Activated CD4-positive, alpha-beta T cell treated with anti-CD3 and anti-CD28 coated beads for 36 hours (primary cell): ENCODE measurements at places on chromosomes 2 and 18.
A peak's percentile ranks its signal among the peaks of the same experiment; 100 is the strongest.

DNA sequence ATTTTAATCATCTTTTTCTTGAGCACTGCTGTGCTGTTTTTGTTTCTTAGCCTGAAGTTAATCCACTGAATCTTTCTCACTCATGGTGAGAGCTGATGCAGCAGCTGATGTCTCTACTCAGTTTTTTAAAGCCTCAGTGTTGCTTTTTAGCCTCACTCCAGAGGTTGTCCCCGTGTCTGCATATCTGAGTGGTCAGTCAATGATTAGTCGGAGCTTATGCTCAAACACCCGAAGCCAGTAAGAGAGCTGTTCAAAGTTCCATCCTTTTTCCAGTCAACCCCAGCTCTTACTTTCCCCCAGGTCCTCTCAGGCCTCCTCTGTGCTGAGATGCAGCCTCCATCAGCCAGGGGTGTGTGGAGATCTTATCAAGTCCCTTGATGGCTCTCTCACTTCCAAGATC, 81.1 kb downstream of the MBOAT2 start:
- DNase-seq, result no peak

- no peak for DNase-seq
These were observed 583.1 kb downstream of the XIRP2 start for GRCh38 chr2:167471332-167471731.

- no peak for DNase-seq
These were observed 31.6 kb downstream of the EPAS1 start for GRCh38 chr2:46328829-46329228.

GRCh38 chr2:19664646-19665045, 237.1 kb downstream of the TTC32 start:
- DNase-seq, result no peak

DNA sequence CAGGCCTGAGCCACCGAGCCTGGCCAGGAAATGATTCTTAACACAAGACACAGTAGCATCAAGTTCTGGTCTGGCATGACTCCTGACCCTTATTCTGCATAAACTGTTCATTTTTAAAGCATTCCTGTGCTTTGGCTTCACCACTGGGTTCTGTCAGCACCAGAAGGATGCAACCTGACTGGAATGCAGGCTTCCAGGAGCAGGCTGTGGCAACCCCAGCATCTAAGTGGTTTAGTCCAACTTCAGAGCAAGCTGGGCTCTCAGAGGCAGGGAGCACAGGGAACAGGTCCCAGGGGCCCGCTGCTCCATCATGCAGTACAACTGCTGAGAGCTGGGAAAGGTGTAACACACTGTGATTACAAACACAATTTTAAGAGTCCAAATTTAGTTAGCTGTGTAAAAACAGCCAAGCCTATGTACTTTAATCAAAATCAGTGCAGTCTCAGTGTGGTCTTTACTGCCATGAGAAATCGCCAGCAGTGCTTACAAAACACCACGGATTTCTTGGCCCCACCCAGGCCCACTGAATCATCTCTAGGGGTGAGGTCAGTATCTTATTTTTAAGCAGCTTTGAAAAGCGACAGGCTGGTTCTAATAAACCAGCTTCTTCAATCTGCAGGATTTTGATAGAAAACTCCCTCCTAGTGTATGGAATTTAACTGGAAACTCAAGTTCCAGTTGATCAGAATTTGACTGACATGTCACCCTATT, 44.4 kb upstream of the TMEM182 start:
- DNase-seq, result no peak

- peak; percentile 57 for DNase-seq
These were observed 104.6 kb downstream of the RTN4 start for GRCh38 chr2:54945391-54946219.

DNA sequence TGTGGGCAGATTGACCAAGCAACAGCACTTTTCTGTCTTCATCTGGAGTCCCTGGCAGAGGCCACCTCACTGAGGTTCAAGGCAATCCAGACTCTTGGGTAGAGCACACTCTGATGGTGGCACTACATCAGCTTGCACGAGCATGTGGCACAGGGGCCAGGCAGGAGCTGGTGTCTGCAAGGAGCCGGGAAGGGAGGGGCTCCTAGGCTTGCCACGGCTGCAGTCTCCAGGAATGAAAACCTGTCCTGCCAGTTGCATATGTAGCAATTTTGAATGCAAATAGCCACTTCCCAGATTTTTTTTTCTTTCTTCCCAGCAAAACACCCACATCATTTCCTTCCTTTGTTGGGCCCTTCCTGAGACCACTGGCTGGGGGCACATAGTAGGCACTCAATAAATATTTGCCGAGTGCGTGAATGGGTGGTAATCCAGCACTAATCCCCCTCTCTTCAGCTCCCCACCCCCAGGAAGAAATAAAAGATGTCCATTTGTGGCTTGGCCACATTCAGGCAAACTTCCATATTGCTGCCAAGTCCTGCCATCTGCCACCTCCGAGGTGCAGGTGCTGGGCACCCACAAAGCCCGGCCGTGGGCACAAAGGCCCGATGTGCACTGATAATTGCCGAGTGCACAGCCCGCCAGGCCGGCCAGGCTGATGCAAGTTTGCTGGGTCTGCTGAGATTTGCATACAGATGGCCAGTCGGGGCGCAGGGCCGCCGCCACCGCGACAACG, 72.4 kb downstream of the MYCN start:
- DNase-seq, result no peak

DNA sequence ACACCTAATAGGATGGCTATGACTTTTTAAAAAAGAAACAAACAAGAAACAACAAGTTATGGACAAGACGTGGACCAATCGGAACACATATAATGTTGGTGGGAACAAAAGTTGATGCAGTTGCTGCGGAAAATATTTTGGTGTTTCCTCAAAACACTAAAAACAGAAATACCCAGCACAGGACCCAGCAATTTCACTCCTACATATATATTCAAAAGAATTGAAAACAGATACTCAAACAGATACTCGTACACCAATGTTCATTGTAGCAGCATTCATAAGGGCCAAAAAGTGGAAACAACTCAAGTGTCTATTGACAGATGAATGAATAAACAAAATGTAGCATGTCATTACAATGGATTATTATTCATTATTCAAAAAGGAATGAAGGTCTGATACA, 12.1 kb downstream of the CCDC141 start:
- no peak for DNase-seq

DNA sequence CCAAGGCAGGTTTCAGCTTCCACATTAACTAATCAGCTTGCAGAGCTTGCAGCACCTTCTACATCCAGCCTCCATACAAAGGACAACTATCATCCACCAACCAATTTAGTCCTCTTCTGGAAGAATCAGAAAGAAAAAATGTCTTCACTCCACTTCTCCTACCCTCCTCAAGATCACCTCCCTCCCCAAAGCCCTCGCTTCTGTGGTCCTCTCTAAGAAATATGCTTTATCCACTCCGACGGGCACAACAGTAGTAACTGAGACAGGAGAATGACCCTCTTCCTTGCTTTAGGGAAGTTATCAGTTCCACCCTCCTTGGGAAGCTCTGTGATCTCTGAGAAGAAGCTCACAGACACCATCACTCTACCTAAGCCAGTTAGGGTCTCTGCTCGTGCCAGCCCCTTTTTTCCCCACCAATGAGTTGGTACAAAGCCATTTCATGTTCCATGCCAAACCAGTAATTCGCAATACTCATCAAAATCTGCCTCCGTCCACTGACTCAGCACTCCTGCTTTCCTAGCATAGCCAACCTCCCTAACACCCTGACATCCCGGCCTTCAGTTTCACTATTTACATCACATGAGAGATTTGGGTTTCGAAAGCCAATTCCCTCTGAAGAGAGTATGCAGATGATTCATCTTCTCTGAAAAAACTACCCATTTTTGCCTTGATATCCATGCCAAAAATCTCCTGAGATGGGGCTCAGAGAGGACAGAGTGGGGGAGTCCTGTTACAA, 114.1 kb upstream of the PKDCC start:
- DNase-seq, result no peak

- DNase-seq, result no peak
These were observed 29.5 kb downstream of the METTL8 start for GRCh38 chr2:171404261-171404660.

GRCh38 chr2:136242687-136243277, 124.8 kb upstream of the CXCR4 start:
- peak; percentile 64 for DNase-seq

GRCh38 chr2:190996338-190996946, 17.5 kb downstream of the STAT1 start:
- no peak for DNase-seq

GRCh38 chr2:54963476-54963875, 86.8 kb downstream of the RTN4 start:
- DNase-seq, result no peak

GRCh38 chr18:56315363-56315762, 323.0 kb downstream of the TXNL1 start:
- no peak for DNase-seq

GRCh38 chr2:104046466-104046865, 807.4 kb upstream of the POU3F3 start:
- DNase-seq, result no peak

DNA sequence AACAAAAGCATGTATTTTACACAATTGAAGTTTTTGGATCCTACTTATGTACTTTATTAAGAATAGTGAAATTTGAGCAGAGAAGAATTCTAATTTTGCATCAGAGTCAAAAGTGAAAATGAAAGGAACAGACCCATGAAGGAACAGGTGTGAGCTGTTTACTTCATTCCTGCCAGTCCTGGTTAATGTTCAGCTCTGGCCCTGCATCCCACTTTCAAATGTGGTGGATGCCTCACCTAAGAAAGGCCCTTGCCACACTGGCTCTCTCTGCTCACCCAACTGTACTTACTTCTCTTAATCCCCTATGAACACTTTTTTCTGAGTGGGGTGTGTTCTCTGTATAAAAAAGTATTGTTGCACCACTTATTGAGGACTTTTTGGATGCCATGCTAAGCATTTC, 22.2 kb downstream of the FAM110C start:
- no peak for DNase-seq

- no peak for DNase-seq
These were observed 24.3 kb downstream of the METTL8 start for GRCh38 chr2:171409436-171409971.

GRCh38 chr2:210727549-210727948, 171.2 kb downstream of the CPS1 start:
- DNase-seq, result no peak

- no peak for DNase-seq
These were observed 880.2 kb downstream of the TSN start for GRCh38 chr2:122635686-122636085.

DNA sequence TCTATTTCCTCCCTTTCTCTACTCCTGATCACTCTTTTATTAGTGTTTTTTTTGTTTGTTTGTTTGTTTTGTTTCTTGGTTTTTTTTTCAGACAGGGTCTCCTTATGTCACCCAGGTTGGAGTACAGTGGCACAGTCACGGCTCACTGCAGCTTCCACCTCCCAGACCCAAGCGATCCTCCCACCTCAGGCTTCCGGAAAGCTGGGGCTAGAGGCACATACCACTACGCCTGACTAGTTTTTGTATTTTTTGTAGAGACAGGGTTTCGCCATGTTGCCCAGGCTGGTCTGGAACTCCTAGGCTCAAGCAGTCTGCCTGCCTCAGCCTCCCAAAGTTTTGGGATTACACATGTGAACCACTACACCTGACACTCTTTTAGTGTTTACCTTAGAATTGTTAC, 122.3 kb downstream of the ATL2 start:
- DNase-seq, result no peak

DNA sequence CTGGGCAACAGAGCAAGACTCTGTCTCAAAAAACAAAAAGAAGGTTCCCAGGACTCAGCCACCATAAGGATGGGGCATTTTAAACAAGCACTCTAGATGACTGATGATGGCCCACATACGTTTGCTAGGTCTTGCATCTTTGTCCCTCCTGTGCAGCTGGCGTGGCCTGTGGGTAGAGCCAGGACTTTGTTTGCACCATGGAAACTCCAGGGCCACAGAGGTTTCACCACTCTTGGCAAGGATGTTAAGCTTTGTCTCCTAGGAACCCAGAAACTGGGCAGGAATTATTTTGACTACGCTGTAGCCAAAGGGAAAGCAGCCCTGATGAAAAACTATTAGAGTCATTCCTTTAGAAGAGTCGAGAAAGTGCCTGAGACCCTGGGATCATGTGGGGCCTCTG, 75.3 kb upstream of the STPG4 start:
- DNase-seq, result no peak

DNA sequence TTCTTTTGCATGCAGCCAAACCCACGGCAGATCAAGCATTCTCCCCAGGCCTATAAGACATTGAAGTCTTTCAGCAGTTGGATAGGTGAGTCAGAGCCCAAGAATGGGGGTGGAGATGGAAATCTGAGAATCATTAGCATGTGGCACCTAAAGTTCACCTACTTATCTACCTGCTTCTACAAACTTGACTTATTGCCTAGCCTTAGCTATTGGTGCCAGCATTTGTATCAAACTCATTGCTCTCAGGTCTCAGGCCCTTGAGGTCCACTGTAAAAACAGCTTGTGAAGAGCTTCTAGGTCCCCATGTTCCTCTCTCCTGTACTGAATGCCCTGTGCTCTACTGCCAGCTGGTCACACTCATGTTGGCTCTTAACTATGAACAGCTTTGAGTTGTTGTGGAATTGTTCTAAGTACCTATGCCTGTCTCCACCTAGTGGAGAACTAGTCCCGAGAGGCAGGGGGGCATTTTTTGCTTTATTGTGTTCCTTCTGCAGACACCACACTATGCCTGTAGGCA, 278.4 kb upstream of the SPRED2 start:
- DNase-seq, result no peak

- DNase-seq, result no peak
These were observed 178.1 kb downstream of the GCA start for GRCh38 chr2:162521871-162522650.

DNA sequence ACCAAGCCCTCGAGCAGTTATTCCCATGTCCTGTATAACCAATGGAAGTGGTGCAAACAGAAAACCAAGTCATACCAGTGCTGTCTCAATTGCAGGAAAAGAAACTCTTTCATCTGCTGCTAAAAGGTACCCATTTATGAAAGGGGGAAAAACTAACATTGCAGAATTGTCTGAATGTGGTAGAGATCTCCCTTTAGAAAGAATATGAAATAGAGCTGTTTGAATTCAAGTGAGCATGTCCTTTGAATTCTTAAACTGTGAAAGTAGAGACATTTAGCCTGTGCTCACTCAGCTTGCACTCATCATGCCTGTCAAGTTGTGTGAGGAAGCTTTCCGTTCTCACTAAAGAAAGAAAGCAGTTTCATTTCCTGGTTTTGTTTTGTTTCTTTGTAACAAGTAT, 87.4 kb downstream of the EML4 start:
- no peak for DNase-seq

- peak; percentile 58 for DNase-seq
These were observed 44.4 kb downstream of the LCT start for GRCh38 chr2:135792401-135793150.

DNA sequence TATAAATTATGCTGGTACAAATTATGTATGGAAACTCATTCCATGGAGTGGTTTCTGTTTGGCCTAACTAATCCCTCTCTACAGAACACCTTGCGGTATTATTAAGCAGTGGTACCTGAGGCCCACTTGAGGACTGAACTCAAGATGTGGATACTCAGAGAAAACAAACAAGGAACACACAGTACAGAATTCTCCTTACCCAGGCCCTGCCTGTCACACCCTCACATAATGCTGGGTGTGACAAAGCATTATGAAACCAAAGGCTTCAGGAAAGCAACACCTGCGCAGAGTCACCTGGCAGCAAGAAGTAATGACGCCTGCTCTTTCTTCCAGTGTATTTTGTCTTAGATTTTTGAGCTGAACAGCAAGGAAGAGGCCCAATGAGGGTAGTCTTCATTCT, 264.7 kb downstream of the PAX3 start:
- DNase-seq, result no peak

GRCh38 chr2:46554397-46554796, 75.0 kb downstream of the TMEM247 start:
- DNase-seq, result no peak
